Lung microvascular endothelial cell (primary cell): ENCODE measurements at places on chromosomes 16 and 17. TPM values are rescaled to one million over a fixed set of nuclear protein-coding genes. Genes with fewer than 3 reads are reported as not detected.

DNA sequence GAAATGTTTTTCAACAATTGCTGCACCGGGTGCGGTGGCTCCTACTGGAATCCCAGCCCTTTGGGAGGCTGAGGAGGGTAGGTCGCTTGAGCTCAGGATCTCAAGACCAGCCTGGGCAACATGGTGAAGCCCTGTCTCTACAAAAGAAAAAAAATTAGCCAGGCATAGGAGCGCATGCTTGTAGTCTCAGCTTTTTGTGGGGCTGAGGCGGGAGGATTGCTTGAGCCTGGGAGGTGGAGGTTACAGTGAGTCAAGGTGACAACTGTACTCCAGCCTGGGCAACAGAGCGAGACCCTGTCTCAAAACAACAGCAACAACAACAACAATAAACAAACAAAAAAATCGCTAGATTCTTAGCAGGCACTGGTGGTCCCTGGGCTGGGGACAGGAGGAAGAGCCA is 28.5 kb downstream of the IL21R start:
- no peak for DNase-seq

The C16orf87 gene
- 5.9 and 8.9 TPM in 2 replicates for total RNA-seq

DNA sequence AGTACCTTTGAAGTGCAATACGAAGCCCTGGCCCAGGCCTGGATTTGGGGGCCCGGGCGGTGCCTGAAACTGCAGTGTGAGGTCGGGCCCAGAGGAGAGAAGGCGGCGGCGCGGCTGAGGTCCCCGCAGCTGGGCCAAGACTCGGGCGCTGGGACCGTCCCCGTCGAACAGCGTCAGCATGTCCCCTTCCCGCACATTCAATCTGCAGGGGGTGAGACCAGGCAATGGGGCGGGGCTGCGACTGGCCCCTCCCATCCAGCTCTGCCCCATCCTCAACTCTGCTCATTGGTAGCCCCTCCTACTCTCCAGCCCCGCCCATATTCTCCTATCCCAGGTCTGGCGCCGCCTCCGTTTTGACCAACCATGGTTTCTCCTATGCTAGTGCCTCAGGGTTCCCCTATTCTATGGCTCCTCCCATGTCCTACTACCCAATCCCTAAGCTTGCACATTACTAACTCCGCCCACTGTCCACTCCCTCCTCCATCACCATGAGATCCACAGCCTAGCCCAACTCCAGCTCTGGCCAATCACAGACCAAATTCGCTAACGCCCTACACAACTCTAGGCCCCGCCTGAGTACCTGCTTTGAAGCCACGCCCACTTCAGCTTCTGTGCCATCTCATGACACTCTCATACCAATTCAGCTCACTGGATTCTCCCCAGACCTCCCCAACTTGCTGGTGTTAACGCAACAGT is 14.4 kb upstream of the CDIPT start:
- DNase-seq: peak; percentile 41

DNA sequence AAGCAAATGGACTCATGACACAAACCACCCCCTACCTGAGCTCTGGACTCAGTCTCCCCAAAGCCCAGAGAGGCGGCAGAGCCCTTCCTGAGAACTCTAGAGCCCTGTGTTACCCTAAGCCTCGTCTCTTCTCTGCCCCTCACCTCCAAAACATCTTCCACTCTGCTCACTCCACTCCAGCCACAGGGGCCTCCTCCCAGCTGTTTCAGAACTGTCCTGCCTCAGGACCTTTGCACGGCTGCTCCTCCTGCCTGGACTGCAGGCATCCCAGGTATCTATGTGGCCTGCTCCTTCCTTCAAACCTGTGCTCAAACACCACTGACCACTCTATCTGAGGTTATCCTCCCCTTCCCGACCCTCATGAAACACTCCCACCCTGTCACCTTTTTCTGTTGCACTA is 12.9 kb upstream of the LITAF start:
- DNase-seq: no peak

- DNase-seq: no peak
Observed at GRCh38 chr17:60128171-60128859, 21.5 kb upstream of the CA4 start.

DNA sequence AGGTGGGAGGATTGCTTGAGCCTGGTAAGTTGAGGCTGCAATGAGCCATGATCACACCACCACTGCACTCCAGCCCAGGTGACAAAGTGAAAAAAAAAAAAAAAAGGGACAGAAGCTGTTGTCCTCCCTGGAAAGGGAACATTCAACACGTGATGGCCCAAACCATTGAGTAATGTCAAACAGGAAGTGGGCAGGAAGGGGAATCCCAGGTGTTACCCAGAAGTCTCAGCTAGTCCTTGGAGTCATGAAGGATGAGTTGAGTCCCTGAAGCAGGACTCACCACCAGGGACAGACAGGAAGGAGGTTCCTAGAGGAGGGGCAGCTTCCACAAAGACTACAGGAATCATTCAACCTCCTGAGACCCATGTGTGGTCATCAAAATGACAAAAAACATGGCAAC is 19.8 kb upstream of the CMIP start:
- peak; percentile 22 for DNase-seq

DNA sequence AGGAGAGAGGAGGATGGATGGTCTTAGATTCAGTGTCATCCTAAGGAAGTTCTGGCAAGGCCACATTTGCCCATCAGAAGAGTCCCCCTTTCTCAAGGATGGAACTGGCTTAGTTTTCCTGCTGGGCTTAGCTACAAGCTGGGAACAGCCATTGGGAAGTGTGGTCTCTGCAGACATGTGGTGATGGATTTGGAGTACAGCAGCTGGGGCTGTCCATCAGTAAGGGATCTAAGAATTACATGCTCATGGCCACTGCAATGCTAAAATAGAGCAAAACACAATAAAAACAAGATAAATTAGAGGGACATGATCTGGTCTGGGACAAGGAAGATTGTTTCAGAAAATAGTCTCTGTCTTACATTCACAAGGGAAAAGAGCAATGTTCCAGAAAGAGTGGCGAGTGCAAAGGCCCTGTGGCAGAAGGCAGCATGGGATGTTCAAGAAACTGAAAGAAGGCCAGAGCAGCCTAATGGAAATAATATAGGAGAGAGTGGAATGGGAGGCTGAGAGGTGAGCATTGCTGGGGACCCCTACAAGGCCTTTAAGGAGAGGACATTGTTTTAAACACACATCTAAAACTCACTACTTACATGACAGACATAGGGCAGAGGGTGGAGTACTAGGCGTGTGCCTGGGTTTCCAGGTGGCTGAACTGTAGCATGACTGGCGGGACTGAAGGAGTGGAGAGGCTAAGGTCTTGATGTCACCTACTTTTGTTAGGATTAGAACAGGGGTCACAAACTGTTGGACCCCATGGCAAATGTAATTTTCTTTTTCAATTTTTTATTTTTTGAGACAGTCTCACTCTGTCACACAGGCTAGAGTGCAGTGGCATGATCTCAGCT is 17.0 kb upstream of the TOX3 start:
- no peak for DNase-seq

The GSG1L gene
- 0.22 and 0.60 TPM in 2 replicates for total RNA-seq
